Activated CD4-positive, CD25-positive, alpha-beta regulatory T cell treated with anti-CD3 and anti-CD28 coated beads, Interleukin-2, amount 50 U/mL, for 24 hours (primary cell): ENCODE measurements at places on chromosomes 6 and 20.

GRCh38 chr20:11101243-11101642 is 427.4 kb upstream of the JAG1 start:
- ATAC-seq = no peak

DNA sequence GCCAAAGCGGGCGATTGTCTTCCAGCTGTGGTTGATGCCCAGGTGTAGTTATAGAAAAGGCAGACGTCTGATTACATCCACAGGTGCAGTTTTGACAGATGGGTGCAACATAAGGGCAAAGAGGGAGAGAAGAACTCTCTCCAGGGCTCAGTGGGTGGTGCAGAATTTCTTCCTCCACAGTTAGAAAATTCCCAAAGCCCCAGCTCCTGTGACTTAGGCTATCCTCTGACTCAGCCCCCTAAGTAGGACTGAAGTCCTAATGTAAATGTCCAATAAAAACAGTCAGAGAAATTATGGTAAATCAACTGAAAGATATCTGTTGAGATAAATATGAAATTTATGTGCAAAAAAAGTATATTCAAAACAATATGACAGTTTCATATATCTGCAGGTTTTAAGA is 31.4 kb downstream of the LYRM4 start:
- no peak for ATAC-seq

- no peak for ATAC-seq
Measured at GRCh38 chr6:85676086-85676729, 33.5 kb upstream of the SYNCRIP start.

DNA sequence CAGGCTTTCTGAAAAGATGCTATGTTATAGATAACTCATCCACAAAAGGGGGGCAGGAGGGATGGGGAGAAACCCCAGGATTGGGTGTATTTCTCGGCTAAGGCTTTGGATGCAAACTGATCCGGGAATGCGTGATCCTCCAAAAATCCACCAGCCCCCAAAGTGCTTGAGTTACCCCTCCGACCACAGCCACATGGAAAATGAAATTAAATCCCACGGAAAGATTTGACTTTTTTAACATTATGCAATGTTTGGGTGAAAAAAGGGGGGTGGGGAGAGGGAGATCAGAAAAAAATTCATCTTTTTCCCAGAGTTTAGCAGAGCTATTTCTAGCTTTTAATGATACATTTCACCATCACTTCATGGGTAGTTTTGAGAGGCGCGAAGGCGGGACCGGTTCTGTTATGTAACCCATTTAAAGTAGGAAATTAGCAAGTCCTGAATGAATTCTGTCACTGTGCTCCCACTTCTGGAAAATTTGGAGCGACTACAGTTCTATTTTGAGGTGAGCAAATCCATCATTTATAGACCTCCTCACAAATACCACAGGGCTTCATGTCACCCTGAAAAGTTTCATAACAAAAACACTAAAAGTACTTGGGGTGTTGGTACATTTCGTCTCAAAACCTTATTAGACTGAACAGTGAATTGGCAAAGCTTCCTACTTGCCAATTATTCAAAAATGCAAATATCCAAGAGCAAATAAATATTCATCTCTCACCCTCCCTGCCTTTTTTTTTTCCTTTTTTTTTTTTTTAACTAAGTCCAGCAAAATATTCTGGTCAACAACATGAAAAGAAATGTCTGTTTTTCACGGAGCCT is 51.9 kb upstream of the NFATC2 start:
- no peak for ATAC-seq
